M059J (cell line): ENCODE measurements at places on chromosomes 7 and 10. TPM values are rescaled to one million over a fixed set of nuclear protein-coding genes. Genes with fewer than 3 reads are reported as not detected.
A peak's percentile ranks its signal among the peaks of the same experiment; 100 is the strongest.

The GNGT1 gene
- not detected in 2 replicates for total RNA-seq

- DNase-seq: no peak
These were observed 492.5 kb upstream of the ZMIZ1 start for GRCh38 chr10:78576276-78576675.

DNA sequence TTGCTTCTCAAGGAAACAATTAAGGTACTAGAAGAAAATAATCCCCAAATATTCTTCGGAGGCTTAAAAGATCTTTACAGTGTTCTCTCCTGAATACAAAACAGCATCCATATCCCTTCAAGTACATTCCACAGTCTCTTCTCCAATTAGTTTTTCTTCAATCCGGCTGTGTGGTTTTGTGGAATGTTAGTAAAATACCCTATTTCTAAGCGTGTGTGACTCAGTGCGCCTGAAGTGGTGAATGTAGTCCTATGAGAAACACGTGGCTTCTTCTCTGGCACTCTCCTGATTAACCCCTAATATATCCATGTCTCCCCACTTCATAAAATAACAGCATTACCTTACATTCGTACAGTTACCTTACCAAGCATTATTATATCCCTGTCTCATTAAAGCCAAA is 570.2 kb downstream of the ARL4A start:
- DNase-seq: peak; percentile 54

GRCh38 chr10:86712317-86712707 is 44.0 kb downstream of the LDB3 start:
- DNase-seq: no peak

DNA sequence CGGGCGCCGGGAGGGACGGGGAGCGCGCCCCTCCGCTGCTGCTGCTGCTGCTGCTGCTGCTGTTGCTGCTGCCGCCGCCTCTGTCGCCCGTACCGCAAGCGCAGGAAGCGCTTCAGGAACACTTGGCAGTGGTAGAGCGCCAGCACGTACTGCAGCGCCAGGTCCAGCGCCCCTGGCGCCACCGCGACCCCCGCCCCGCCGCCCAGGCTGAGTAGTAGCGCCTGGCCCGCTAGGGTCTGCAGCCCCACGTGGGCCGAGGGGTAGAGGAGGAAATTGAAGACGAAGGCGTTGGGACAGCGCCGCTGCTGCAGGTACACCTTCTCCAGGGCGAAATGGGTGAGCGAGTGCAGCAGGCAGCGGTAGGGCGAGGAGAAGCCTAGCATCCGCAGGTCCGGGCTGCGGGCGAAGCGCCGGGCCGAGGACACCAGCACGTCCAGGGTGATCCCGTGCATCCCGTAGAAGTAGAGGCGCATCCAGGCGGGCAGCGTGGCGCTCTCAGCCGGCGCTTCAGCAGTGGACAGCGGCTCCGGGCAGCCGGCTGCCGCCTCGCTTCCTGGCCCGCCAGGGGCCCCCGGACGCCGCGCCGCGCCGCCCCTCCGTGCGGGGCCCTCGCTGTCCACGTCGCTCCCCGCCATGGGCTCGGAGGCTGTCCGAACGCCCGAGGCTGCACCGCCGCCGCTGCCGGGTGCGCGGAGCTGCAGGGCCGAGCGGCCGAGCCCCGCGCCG is at the start of gene TMEM229A:
Gene TMEM229A, minus strand, starts transcription at position 699 of the 726 bp plus-strand sequence. Its CDS starts 64 bp downstream, at position 635.
- DNase-seq: peak; percentile 42

DNA sequence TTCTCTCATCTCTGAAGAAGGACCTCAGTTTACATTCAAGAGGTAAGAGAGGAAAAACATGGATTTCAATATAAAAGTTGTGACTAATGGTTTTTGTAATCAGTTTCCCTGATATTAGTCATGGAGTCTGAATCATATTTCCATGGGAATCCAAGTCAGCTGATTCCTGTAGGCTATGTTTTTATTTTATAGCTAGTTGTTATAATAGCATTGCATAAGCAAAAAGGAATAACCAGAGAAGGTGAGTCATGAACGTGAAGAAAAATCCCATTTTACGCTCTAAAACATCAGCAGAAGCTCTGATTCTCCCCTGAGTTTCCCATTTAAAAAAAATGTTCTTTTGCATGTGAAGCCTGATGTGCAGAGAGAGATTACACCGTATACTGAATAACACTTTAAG is 299.3 kb downstream of the SFMBT2 start:
- peak; percentile 61 for DNase-seq

GRCh38 chr10:48729222-48729621 is 44.5 kb downstream of the WDFY4 start:
- DNase-seq: no peak

DNA sequence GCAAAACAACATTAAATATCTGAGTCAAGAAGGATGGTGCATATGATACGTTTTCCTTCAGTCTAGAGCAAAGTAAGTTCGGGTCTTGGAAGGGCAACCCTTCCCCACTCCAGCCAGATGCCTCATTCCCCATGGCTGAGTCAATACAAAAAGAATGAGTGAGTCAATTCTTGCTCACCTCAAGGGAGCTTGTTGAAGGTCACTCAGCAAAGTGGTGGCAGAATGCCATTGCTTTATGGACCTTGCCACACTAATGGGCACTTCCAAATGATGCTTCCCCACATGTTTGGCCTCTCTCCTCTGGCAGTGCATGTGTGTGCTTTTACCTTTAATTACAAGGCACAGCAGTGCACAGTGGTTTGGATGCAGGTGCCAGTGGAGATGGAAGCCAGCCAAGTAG is 296.5 kb downstream of the SORCS3 start:
- DNase-seq: peak; percentile 97

- DNase-seq: no peak
These were observed 272.0 kb downstream of the POU6F2 start for GRCh38 chr7:39249635-39250152.

DNA sequence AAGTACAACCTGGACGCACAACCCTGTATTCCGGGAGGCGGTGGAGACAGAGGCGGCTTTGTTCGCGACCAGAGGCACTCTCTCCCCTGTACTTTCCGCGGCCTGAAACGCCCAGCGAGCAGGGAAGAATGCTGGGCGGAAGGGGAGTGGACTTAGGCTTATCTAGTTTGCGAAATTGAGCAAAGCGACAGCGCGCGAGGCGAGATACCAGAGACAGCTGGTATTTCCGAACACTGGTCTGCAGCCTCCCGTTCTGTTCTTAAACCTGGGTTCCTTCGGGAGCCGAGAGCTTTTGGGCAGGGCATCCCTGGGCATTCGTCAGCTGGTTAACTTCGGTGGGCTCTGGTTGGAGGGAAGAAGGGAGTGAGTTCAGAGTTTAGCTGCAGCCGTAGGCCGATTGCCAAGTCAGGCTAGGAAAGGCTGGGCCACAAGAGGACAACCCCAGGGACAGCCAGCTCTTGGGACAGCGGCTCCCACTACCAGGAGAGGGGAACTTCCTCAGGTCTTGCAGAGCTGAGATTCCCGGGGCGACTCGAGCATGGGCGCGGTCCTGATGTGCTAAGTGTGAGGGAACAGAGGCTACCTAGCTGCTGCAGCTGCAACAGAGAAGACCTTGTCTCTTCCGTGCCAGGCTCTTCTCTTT is 3.9 kb downstream of the HMX3 start:
- peak; percentile 36 for DNase-seq
